ENCODE measurements at places on chromosomes 6 and 20.

DNA sequence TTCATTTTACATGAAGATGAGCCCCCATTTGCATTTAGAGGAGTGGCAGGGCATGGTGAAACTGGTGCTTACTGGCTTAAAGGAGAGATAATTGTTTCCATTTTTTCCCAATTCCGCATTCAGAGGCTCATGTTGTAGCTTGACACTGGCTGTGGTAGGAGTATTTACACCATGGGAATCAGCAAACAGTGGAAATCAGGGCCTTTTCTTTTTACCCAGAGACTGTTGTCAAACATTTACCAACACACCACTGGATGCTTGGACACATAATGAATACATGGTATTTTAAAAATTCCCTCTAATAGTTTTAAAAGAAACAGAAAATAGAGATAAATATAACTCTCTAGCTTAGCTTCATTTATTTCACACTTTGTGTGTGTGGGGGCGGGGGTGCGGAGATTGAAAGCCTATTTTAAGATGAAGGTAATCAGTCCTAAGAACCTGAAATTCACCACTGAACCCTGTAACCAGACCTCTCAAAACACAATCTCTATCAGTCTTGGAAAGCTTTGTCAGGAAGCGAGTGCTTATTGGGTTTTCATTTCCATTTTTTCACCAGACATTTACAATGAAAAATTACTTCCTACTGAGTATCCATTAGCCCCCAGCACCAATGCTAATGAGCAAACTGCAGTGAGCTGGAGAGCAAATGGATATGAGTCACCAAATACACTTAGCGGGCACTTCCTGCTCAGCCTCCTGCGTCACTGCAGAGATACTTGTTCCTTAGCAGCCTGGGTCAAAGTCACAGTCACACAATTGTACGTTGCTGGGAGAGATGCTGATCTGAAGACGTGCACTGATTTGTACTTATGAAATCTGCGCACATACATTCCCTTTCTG, 532.0 kb downstream of the BCKDHB start:
- no peak for DNase-seq

DNA sequence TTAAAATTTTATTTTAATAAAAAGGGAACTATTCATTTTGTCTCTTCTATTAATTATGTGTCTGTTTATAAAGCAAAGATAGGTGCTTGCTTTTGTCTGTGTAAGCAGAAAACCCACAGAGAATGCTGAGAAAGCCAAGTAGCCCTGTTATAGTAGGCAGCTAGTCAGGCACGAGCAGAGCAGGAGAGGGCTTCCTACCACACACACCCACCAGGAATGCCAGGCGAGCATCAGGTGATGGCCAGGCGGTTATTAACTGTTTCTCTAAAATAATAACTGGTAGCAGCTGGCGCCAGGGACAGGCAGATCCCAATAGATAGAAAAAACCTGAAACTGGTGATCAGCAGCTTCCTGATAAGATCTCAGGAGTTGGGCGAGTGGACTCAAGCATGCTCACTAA, 15.7 kb downstream of the C6orf15 start:
- no peak for DNase-seq

GRCh38 chr20:36861875-36862801, 13.8 kb upstream of the TLDC2 start:
- no peak for DNase-seq

DNA sequence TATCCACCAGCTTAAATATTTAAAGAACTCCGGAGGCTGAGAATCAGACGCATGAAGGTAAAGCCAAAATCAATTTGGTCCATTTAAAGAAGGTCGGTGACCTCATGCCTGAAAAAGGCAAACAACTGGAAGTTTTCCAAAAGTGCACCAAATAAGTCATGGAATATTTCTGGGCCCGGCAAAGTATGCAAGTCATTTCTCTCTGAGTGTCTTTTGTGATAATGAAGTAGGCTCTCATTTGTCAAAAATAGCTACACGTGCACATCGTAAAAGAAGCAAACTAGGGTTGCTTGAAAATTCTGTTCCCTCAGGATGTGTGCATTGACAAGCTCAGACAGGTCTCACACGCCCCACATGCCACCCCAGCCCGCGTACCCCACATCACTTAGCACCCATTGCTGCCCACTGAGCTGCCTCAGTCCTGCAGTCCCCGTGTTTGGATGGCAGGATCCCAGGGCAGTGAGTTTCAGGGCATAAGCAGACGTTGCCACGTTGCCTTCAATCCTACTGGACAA, 20.5 kb upstream of the PYGB start:
- no peak for DNase-seq

GRCh38 chr6:113292646-113293422, 564.3 kb upstream of the MARCKS start:
- no peak for DNase-seq

- DNase-seq: no peak
These were observed at the start of gene TULP1 for GRCh38 chr6:35512740-35513139. Gene TULP1 (minus strand): TSS chr6:35512896. CDS start chr6:35512858, 38 bp downstream.

GRCh38 chr6:72784581-72784980, 162.7 kb downstream of the KCNQ5 start:
- DNase-seq: no peak

GRCh38 chr20:44400671-44400969, 45.1 kb downstream of the HNF4A start:
- DNase-seq: no peak

DNA sequence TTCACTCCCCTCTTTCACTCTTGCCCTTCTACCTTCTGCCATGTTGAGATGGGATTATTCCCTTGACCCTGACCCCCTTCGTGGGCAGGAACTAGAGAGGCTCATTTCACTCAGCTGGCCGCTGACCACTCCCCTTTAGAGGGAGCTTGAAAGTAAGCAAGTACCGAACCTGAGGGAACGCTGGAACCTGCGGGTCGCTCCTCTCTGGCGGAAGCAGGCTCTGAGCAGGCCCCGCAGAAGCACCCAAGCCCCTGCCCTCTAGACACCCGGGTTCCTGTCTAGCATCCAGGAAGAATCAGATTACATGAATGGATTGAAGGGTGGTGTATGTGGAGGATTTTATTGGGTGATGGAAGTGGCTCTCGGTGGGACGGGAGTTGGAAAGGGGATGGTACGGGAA, 11.9 kb upstream of the MYCT1 start:
- no peak for DNase-seq

GRCh38 chr6:4336084-4336483, 200.7 kb upstream of the ECI2 start:
- no peak for DNase-seq

- no peak for DNase-seq
These were observed 9.9 kb upstream of the RFPL4B start for GRCh38 chr6:112337209-112337638.

GRCh38 chr6:140105241-140105640, 730.8 kb upstream of the CITED2 start:
- DNase-seq: no peak

DNA sequence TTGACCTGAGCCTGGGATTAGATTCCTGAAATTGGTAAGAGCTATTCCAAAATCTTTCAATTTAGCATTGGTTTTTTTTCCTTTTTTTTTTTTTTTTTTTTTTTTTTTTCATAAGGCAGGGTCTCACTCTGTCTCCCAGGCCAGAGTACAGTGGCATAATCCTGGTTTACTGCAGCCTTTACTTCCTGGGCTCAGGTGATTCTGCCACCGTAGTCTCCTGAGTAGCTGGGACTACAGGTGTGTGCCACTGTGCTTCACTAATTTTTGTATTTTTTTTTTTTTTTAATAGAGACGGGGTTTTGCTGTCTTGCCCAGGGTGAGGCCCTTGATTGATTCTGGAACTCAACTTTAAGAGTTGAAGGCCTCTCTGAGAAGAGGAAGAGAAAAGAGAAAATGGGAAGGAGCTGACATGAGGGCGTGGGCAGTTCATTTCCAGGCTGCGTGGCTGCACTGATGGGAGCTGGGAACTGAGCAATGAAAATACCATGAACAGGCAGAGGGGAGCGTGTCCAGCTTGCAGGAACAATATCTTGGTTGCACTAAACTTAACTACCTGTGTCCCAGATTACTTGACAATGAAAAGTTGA, 24.6 kb downstream of the KDM1B start:
- no peak for DNase-seq

DNA sequence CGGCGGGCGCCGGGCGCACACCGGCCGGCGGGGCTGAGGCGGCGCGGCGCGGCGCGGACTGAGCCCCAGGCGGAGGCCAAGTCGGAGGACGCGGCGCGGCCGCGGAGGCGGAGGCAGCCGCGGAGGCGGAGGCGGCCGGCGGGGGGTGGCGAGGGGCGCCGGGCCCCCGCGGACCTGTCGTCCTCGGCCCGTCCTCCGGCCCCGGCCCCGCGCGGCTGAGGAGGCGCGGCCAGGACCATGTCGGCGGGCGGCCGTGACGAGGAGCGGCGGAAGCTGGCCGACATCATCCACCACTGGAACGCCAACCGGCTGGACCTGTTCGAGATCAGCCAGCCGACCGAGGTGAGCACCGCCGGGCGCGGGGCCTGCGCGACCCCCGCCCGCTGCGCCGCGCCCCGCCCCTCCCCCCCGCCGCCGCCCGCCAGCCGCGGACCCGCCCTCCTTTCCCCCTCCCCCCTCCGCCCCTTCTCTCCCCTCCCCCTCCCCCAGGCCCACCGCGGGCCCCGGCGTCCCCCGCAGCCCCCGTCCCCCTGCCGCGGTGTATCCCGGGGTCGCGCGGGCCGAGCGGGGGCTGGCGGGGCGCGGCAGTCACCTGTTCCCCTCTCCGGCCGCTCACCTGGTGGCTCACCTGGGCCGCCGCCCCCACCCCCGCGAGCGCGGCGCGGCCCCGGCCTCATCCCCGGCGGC, at the start of gene AFDN:
Gene AFDN (plus strand): TSS at position 16 of the 687 bp plus-strand sequence. CDS start 222 bp downstream, at position 238.
- DNase-seq: no peak
